Epithelial cell of esophagus (primary cell): ENCODE measurements at places on chromosomes 12 and 14.

- no peak for DNase-seq
Observed at GRCh38 chr12:65296508-65297265, 18.2 kb downstream of the MSRB3 start.

DNA sequence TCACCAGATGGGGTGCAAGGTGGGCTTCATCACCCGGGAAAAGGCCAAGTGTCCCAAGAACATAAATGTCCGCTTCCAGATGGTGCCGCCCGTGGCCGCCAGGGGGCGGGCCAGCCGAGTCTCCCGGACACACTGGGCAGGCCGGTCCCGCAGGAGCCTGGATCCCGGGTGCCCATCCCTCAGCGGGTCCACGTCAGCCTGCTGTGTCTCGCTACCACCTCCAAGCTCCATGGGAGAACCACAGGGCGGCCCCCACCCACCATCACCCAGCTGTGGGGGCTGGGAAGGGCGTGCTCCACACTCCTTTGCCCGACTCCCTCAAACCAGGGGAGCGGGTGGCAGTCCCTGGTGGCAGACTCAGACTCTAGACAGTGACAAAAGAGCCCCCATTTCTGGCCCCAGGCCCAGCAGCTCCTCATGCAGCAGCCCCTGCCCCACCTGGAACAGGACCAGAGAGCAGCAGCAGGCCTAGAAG is 22.0 kb upstream of the NUDT14 start:
- DNase-seq, result peak; percentile 76

- peak; percentile 39 for DNase-seq
Observed at GRCh38 chr12:121718653-121719239, 6.2 kb downstream of the TMEM120B start.

DNA sequence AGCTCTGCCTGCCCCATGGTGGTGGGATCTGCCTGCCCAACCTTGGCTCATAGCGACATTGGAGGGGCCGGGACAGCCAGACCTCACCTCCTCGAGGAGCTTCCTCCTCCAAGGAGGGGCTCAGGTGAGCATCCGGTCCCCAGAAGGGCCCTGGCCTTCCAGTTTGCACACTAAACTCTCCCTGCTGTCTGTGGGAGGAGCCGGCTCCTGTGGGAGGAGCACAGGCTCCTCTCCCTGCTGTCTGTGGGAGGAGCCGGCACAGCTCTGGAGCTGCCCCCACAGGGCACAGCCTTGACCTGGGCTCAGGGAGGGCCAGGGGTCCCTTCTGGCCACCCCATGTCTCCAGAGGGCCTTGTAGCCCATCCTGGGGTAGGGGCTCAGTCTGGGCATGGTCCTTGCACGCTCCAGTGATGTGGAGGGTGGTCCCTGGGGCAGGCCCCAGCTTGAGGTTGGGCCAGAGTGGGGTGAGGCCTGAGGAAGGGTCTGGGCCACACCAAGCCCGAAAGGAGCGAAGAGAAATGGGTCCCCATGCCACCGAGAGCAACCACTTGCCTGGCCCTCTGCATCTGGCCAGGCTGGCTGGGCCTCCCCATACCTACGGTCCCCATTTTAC is 147.5 kb upstream of the C14orf180 start:
- no peak for DNase-seq
